Subcutaneous preadipocyte (primary cell): ENCODE measurements at places on chromosomes 11 and 22. TPM values are rescaled to one million over a fixed set of nuclear protein-coding genes. Genes with fewer than 3 reads are reported as not detected.

The SCT gene
- not detected in 2 replicates for total RNA-seq

The PATE2 gene
- 0.20 and 0.37 TPM in 2 replicates for total RNA-seq

The SIRT3 gene
- 8.0 and 11.8 TPM in 2 replicates for total RNA-seq

The OR8B12 gene
- not detected in 2 replicates for total RNA-seq

The OR4A16 gene
- not detected in 2 replicates for total RNA-seq

The PATE4 gene
- total RNA-seq = not detected in 2 replicates

The LRRN4CL gene
- total RNA-seq = 16.4 and 38.2 TPM in 2 replicates

The PATE1 gene
- total RNA-seq = not detected in 2 replicates

The GGTLC3 gene
- not detected in 2 replicates for total RNA-seq

The C11orf71 gene
- 2.6 and 2.7 TPM in 2 replicates for total RNA-seq
